ENCODE measurements at places on chromosomes 4 and X.
A peak's percentile ranks its signal among the peaks of the same experiment; 100 is the strongest.

- DNase-seq = no peak
Measured at GRCh38 chrX:56800307-56800706, 71.3 kb downstream of the NBDY start.

DNA sequence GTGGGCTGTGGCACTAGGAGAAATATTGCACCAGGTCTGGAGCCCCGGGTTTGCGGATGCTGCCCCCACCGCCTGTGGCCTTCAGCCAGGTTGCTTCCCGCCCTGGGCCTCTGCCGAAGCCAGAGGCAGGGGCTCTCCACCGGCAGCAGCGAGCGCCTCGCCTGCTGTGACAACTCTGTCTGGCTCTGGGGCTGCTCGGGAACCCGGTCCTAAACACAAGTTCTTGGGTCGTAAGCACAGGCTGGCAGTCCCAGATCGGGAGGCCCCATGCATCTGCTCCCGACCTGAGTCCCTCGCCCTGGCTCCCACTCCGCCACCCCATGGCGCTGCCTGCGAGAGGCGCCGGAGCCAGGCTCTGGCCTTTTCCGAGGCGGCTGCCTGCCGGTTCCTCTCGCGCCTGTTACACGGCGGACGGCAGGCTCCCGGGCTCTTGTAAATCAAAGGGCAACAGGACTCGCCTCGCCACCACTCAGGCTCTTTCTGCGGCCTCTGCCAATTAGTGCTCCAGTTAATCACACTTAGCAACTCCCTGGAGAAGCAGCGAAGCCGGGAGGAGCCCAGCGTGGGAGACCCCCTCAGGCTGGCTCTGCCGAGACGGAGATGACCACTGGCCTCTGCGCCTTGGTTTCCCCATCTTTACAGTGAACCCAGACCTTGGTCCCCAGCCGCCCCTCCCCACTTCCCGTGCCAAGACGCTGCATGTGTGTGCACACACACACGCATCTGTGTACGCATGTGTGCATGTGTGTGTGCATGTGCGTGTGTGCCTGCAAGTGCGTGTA, 109.2 kb downstream of the DCTD start:
- peak; percentile 41 for DNase-seq

DNA sequence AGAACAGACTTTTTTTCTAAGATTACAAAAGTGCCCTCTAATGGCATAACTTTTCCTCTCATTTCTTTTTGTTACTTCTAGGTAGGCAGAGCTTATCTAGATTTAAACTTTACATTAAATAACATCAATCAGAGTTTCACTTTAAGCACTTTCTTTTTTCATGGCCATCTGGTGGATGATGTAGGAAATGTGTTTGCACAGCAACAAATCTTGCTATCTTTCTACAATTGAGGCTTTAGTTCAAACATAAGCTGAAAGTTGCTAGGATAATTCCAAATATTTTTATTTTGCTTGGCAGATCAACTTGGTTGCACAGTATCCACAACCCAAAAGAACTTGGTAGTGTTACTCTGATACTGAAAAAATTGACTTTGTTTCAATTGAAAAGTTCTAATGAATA, 22.0 kb downstream of the NDNF start:
- DNase-seq = no peak

GRCh38 chr4:153159728-153160221, 44.5 kb upstream of the TRIM2 start:
- no peak for DNase-seq
